T-helper 17 cell (primary cell): ENCODE measurements at places on chromosomes 1 and 21. TPM values are rescaled to one million over a fixed set of nuclear protein-coding genes. Genes with fewer than 3 reads are reported as not detected.

Gene PBX1
- 0.80 TPM for total RNA-seq

Gene LRRC53
- total RNA-seq, result not detected

Gene RSPH1
- total RNA-seq, result not detected

DNA sequence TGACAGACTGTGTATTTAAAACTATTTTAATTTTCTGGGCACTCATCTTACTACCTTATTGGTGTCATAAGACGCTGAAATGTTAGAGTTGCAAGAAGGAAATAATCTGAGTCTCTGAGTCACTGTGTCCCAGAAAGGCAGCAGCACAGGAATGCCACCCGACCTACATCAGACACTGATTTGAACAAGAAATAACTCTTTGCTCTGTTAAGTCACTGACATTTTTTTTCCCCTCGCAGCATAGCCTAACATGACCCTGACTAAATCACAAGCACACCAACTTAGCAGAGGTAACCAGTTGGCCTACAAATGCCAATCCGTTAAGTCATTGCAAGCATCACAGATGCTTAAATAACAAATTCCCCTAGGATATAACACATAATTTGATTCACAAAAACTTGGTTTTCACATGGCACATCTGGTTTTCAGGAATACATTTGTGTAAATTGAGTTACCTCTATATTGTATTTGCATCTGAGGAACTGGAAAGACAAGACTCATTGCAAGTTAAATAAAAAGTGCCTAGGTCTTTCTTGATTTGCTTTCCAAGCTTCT lies 349.1 kb downstream of the SEC16B start:
- no peaks in the 10 kb centered on the region for H3K4me1 ChIP-seq
- no peaks in the 10 kb centered on the region for H3K36me3 ChIP-seq
- no peak for DNase-seq
- no peak overlapping the region for H3K4me3 ChIP-seq
- H3K27ac ChIP-seq, result no peak overlapping the region

- H3K36me3 ChIP-seq, result peaks cover 3% of the 10 kb centered on the region
- no peaks in the 10 kb centered on the region for H3K4me1 ChIP-seq
- no peak for DNase-seq
- H3K27ac ChIP-seq, result no peak overlapping the region
Observed at GRCh38 chr1:157490467-157491165, 61.7 kb downstream of the FCRL5 start.

DNA sequence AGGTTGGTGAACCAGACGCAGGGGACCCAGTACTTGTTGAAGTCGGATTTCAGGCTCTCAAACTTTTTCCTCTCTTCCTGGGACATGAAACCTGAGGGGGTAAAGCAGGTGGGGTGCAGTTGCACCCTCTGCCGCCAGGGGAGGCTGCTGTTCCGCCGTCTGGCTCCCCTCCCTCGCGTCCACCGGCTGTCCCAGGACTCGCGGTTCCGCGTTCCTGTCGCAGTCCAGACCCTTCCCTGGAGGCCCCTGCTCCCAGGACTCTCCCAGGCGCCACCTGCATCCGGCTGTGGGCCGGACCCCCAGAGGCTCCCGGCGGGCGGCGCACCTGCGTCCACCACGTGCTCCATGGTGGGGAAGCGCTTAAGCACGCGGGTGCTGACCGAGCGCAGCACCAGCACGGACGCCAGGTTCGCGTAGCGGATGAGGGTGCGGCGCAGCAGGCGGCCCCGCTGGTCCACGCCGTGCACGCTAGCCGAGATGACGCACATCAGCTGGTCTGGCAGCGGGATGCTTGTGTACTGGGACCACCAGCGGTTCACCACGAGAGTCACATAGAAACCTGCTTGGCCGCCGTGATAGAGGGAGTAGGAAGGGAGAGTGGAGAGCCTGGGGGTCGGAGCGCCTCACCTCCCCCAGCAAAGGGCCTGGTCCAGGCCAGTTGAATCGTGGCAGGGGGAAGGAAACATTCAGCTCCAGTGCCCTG lies 1.7 kb downstream of the BEST4 start:
- peak overlapping the region; percentile 88 for H3K27ac ChIP-seq
- no peaks in the 10 kb centered on the region for H3K36me3 ChIP-seq
- peaks cover 24% of the 10 kb centered on the region for H3K4me1 ChIP-seq

DNA sequence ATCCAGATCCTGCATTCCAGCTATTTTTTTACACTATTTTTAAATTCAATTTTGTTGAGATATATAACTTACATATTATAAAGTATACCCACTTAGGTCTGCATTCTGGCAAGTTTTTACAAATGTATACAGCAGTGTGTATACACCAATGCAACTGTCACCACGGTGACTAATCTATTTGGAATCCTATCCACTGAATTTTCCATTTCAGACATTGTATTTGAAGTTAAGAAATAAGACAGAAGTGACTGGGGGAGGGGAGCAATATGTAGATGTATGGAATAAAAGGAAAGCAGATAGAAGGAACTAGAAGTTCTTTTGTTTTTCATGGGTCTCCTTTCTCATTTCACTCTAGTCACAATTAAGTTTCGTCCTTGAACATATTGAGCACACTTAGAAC lies 431.5 kb upstream of the CHRM3 start:
- no peaks in the 10 kb centered on the region for H3K27me3 ChIP-seq
- H3K4me1 ChIP-seq, result no peaks in the 10 kb centered on the region
- no peak overlapping the region for H3K4me3 ChIP-seq
- no peaks in the 10 kb centered on the region for H3K36me3 ChIP-seq

DNA sequence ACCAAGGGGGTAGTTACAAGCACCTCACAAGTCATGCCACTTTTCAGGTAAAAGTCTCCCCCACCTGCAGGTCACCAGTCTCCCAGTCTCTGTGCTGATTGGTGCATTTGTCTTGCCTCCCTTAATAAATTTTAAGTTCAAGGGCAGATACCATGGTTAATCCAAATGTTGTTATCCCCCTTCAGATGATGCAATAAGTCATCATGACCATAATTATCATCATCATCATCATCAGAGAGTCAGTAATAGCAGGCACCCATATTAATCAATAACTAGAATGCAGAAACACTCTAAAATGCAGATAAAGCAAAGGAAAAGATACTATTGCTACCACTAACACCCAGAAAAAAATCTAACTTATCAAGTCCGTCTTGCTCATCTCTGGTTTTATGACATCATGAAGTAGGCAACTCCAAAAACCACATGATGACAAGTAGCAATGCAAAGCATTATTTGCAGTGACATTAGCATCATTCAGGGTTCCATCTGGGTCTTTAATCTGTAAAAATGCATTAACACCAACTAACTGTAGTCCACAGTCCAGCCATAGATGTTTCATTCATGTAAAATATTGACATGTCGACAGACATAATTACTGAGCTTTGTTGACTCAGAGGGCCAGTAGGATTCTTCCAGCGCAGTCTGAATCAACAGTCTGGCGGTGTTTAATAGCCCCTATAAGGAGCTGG lies 492.0 kb upstream of the RUNX1 start:
- H3K27ac ChIP-seq, result no peak overlapping the region
- no peak overlapping the region for H3K4me3 ChIP-seq
- H3K36me3 ChIP-seq, result peaks cover 8% of the 10 kb centered on the region
- no peak for DNase-seq
- no peaks in the 10 kb centered on the region for H3K4me1 ChIP-seq
- H3K27me3 ChIP-seq, result peaks cover 30% of the 10 kb centered on the region

- DNase-seq, result peak; percentile 33
- H3K27ac ChIP-seq, result peak within 1 kb of the TSS; percentile 95
- H3K36me3 ChIP-seq, result no peaks in the 10 kb centered on the region
- H3K4me3 ChIP-seq, result peak within 1 kb of the TSS; percentile 91
Observed at GRCh38 chr1:78619803-78620579, at the start of gene IFI44L. Gene IFI44L, plus strand, starts transcription at chr1:78620448. Its CDS starts 7,468 bp downstream, at chr1:78627916.

- no peak overlapping the region for H3K4me3 ChIP-seq
- peaks cover 9% of the 10 kb centered on the region for H3K4me1 ChIP-seq
- H3K27me3 ChIP-seq, result peaks cover 16% of the 10 kb centered on the region
- DNase-seq, result no peak
- H3K36me3 ChIP-seq, result peaks cover 3% of the 10 kb centered on the region
Observed at GRCh38 chr1:222794656-222795474, 20.0 kb upstream of the DISP1 start.
